ENCODE measurements at places on chromosomes 7 and 10.
A peak's percentile ranks its signal among the peaks of the same experiment; 100 is the strongest.

- no peak for DNase-seq
These were observed 4.9 kb upstream of the SCD start for GRCh38 chr10:100341953-100342626.

DNA sequence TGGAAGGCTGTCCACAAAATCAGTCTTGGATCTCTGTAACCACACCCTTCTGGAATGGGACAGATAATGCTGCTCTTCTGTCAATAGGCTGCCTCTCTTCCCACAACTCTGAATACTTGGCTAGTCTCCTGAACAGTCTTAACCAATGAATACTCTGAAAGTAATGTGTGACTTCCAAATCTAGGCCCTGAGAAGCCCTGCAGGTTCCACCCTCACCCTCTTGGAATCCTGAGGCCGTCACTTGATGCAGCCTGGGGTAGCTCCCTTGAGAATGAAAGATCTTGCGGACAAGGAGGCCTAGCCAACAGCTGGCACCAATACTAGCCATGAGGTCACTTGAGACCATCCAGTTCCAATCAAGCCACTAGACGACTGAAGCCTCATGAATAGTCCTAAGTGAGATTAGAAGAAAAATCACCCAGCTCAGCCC, 109.2 kb downstream of the ARHGAP12 start:
- no peak for DNase-seq

DNA sequence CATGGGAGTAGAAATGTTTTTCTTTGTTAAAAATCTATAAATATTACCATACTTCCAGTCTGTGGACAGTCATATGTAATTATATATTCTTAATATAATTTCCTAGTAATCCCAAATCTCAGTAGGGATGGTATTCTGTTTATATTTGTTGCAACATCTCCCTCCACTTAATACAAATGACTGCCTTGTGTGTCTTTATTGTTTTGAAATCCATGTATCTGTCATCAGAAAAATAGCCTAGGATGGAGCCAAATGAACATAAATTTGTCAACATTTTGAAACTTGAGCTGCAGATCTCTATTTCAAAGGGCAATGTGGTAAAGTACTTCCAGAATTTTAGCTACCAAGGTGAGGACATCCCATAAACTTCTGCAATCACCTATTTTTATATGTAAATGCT, 290.7 kb downstream of the TSPAN12 start:
- no peak for DNase-seq

DNA sequence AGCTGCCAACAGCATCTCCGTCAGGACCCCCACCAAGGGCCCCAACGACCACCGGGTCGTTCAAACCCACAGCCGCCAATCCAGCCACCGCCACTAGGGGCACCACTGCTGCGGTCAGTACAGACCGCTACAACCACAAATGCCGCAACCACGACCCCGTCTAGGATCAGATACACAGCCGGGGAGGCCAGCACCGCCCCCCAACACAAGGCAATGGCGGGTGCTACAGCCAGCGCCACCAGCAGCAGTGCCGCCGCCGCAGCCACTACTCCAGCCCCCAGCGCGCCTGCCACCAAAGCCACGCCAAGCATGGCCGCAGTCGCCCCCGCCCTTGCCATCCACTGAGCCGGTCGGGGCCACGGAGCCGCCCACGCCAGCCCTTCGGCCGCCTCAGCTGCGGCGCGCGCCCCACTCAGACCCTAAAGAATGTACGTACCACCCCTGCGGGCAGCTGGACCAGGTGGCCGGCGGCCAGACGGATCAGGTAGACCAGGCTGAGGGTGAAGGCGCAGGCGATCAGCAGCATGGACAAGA, 473 bp downstream of the CYP51A1 start:
- DNase-seq: peak; percentile 33

- no peak for DNase-seq
These were observed 1198.6 kb downstream of the GATA3 start for GRCh38 chr10:9253121-9253520.

GRCh38 chr7:106644999-106645398, 16.0 kb downstream of the CCDC71L start:
- no peak for DNase-seq

DNA sequence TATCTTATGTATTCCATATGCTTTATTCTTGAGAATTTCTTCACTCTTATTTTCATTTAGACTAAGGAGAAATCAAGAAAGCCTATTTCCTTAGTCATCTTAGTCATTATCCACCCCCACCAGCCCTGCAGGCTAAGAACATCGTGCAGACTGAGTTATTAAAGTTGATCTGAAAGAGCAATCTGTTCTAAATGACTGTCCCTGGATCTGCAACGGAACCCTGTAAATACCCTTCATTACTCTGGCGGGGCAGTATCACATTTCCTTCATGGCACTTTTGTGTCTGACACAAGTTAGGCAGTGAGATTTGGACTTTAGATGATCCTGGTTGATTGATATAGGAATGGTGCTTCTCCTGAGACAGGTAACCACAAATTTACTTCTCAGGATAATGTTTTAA, 3.5 kb upstream of the MYPN start:
- DNase-seq: no peak

GRCh38 chr7:14501436-14501835, 401.1 kb downstream of the DGKB start:
- DNase-seq: no peak

DNA sequence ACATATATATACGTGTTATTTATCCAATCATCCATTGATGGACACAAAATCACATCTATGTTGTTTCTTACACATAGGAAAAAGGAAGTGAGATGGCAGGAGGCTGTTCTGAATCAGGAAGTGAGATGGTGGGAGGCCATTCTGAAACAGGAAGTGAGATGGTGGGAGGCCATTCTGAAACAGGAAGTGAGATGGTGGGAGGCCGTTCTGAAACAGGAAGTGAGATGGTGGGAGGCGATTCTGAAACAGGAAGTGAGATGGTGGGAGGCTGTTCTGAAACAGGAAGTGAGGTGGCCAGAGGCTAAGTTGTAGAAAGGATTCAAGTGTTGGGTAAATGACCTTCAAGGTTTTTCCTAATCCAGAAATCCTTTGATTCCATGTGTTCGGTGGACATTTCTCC, 921.5 kb downstream of the TYW1 start:
- no peak for DNase-seq

DNA sequence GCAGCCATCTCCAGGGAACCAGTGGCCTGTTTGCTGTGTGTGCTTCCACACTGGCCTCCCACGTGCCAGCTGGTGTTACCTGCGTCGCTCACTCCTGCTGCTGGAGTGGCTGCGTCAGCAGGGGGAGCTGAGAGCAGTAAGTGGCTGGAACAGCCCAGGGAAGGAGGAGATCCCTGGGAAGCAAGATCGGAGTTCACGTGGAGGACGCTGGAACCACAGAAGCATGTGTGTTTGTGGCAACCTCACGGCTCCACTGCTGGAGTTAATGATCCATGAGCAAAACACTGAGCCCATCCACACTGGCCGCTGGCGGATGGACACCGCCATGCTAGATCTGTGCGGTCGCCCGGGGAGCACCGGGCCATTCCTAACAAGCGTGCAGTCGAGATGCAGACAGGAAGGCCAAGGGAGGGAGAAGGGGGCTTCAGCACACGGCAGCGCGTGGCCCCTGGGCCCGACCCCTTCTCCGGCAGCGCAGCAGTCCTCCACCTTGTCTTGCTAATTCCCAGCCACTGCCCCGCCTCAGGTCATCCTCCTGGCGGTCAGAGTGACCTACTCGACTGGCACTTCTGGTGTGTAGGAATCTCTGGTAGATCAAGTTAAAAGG, 68.5 kb upstream of the EEPD1 start:
- DNase-seq: no peak

- DNase-seq: no peak
These were observed 119.7 kb upstream of the SORCS1 start for GRCh38 chr10:107284187-107284586.

DNA sequence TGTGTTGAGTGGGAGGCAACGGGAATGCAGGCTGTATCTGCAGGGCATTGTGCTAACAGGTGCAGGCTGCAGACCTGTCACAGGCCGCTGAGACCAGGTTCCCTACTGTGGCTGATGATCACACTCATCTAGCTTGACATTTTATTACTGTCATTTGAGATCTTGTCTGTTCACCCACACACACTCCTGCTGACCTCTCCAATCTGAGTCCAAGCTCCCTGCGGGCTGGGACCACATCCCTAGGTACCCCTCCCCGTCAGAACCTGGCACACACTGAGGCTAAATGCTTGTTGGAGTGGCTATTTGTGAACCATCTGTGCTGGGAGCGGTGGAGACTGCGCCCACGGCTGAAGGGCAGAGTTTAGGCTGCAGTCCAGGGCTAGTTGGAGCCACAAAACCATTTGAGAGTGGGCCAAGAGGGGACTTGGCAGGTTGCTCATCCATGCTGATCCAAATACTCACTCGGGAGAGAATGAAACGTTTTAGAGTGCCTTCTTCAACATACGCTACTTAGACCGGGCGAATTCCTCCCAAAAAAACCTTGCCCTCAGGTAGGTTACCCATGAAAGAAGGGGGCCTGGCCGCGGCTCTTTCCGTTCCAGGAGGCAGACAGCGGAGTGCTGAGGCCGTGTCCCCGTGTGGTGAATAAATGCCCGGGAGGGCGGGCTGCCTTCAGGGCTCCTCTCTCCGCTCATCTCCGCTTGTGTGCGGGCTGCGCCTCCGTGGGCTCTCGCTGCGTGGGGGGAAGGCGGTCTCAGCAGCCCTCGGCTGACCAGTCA, 164.4 kb downstream of the RGS10 start:
- DNase-seq: no peak

GRCh38 chr7:101058355-101058754, 26.9 kb upstream of the TRIM56 start:
- DNase-seq: no peak

- no peak for DNase-seq
These were observed 138.9 kb upstream of the BMPER start for GRCh38 chr7:33766405-33766804.

GRCh38 chr10:61215246-61215645, 237.9 kb downstream of the TMEM26 start:
- no peak for DNase-seq

DNA sequence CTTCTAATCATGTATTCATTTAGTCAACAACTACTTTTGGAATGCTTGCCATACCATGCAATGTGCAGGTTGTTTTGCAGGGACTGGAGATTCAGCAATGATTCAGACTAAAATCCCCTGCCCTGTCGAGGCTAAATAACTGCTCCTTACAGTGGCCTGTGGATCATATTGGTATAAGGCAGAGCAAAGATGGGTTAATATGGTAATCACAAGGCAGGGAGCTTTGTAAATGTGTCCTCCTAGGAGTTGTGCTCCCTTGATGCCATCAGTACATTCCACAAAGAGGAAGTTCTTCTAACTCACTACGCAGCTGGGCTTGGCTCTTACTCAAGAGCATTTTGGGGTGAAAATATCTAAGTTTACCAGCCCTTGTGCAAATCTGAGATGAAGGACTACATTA, 614 bp upstream of the IFIT2 start:
- no peak for DNase-seq

GRCh38 chr7:117950601-117951260, 77.5 kb upstream of the CTTNBP2 start:
- DNase-seq: no peak

GRCh38 chr10:7457478-7458316, 46.9 kb upstream of the SFMBT2 start:
- DNase-seq: no peak

- DNase-seq: no peak
These were observed 23.1 kb downstream of the GNG11 start for GRCh38 chr7:93944673-93945072.

Data from activated CD4-positive, CD25-positive, alpha-beta regulatory T cell treated with anti-CD3 and anti-CD28 coated beads, Interleukin-2, amount 50 U/mL, for 16 hours (primary cell).